ENCODE measurements at places on chromosomes 16 and 17. TPM values are rescaled to one million over a fixed set of nuclear protein-coding genes. Genes with fewer than 3 reads are reported as not detected.

DNA sequence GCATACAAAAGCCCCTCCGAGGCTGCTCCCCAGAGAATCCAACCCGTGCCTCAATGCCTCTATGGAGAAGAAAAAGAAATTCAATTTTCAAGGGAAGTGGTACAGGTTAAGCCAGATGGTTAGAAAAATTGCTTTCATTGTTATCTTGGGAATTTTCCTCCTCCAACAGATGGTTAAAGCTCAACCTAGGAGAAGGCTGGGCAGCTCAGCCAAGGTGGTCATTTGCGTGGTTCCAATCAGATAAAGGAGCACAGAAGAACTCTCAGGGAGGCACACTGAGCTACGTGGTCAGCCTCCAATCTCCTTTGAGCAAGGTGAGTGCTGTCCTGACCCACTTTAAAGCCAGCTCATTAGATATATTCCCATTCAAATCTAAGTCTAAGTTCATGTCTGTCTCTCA lies 106.7 kb downstream of the STX8 start:
- DNase-seq = no peak

Gene TM4SF5
- total RNA-seq = not detected

- DNase-seq = no peak
These were observed 52.2 kb downstream of the BCAS3 start for GRCh38 chr17:60729854-60730253.

DNA sequence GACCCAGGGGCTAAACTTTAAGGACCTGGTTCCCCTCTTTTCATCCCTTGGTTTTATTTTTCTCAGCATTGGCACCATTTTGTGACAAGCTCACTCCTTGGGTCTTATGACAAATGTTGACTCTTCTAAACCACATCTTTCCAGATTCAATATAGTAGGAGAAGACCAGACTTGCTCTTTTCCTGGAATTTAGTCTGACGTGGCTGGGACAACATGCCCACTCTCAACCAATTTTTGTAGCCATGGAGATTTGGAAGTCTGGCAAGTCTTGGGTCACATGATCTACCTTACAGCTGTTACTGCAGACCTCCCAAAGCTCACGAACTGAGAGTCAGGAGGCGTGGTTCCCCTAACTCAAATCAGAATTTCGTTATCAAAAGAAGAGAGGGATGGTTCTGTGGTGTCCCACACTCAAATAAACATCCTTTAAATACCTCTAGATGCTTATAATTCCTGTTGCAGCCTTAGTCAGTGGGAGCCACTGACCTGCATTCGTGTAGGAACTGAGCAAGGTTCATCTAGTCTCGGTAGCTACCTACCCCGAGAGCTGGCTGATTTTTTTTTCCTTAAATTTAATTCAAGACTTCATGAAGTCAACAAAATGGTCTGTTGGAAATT lies 683.5 kb downstream of the MAF start:
- no peak for DNase-seq

Gene TCAP
- total RNA-seq = 0.07 TPM

Gene CNGB1
- 1.4 TPM for total RNA-seq

Gene ADAP2
- total RNA-seq = 5.1 TPM

Gene KREMEN2
- 0.72 TPM for total RNA-seq

DNA sequence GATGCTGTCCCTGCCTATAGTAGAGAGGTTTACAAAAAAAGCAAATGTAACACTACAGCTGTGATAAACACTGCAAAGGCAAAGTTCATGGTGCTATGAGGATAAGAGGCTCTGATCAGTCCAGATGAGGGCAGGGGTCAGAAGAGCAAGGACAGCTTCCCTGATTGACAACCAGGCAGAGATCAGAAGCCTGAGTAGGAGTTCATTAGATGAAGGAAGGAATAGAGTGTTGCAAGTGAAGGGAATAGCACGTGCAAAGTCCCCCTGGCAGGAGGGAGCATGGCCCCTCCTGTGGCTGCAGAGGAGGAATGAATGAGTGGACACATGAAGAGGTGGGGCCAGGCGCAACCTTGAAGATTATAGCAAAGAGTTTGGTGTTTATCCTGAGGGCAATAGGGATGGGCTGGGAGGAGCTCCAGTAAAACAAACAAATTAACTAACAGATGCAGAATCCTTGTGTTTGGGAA lies 208.4 kb upstream of the IRX5 start:
- no peak for DNase-seq

DNA sequence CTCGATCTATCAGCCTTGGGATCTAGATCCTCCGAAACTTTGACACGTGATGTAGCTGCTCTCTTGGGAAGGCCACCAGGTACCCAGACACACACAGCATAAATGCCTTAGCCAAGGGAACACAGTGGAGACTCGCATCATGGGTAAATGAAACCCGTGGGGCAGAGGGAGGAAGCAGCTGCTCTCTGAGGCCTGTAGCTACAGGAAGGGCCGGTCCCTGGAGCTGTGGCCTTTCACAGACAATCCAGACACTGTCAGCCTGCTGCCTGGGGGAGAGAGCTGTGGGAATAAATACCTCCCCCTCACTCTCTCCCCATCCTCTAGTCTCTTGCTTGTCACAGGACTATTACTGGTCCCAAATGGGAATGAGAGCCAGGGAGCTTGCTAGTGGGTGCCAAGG lies 351.2 kb downstream of the UTP18 start:
- no peak for DNase-seq

All from epithelial cell of proximal tubule (primary cell).